ENCODE measurements at places on chromosomes 5 and 9. TPM values are rescaled to one million over a fixed set of nuclear protein-coding genes. Genes with fewer than 3 reads are reported as not detected.
A peak's percentile ranks its signal among the peaks of the same experiment; 100 is the strongest.

Gene FGD3
- polyA plus RNA-seq = 12.1 TPM

GRCh38 chr5:43547532-43547931, 9.3 kb downstream of the PAIP1 start:
- DNase-seq = no peak

GRCh38 chr9:14106699-14107098, 207.2 kb downstream of the NFIB start:
- no peak for DNase-seq

- DNase-seq = no peak
These were observed 137.5 kb upstream of the CDKN2B start for GRCh38 chr9:22146604-22147003.

GRCh38 chr5:66739951-66740350, 143.8 kb downstream of the MAST4 start:
- no peak for DNase-seq

Gene RMRP
- 300 TPM for polyA plus RNA-seq

Gene PRSS3
- polyA plus RNA-seq = 1,801 TPM

GRCh38 chr5:73838901-73839300, 212.9 kb downstream of the ARHGEF28 start:
- DNase-seq = no peak

GRCh38 chr9:69377981-69378380, 53.0 kb downstream of the ENTREP1 start:
- DNase-seq = no peak

DNA sequence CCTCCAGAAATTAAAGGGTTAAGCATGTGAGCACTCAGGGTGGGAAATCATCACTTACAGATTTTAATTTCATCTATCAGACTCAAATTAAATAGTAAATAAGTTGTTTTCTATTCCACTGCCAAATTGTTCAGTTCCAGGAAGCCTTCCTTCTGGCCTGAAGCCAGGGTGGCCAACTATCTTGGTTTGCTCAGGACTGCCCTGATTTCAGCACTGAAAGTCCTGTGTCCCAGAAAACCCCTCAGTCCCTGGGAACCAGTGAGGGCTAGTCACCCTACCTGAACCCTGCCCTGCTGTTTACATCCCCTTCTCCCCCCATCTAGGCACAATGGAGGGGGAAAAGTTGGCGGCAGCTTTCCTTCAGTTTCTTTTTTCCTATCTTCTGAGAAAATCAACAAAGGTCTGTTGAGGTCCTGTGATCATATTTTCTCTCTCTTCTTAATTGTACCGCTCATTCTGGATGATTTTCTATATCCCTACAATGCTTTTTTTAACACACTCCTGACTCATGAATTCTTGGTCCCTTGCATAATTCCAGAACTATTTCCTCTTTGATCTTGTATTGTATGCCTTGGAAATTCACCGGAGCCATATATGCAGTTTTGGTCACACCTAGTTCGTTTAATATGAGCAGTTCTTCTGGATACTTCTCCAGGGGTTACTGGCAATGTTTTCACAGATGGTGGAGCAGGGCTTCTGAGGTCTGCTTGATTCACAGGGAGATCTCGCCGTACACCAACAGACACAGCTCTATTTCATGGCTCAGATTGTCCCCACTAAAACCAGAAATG, 103.8 kb downstream of the MAP1B start:
- DNase-seq = peak; percentile 53

- no peak for DNase-seq
These were observed 4.8 kb downstream of the SUB1 start for GRCh38 chr5:32589942-32590869.

DNA sequence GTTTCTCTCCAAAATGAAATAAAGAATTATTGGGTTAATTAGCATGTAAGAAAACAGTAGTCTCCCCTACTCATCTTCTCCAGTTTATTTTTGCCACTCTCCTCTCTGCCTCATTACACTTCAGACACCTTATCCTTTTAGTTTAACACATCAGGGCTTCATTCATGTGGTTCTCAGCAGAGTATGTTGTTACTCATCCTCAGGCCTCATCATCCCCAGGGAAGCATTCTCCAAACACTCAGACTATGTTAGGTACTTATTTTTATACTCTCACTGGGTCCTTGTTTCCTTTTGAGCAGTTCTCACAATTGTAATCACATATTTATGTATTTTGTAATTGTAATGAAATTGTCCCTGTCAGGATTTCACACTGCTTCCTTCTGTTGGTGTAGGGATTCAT, 470.5 kb downstream of the PDE4D start:
- DNase-seq = no peak

Gene TERT
- not detected for polyA plus RNA-seq

Gene ELOVL7
- 3.4 TPM for polyA plus RNA-seq

Gene SELENOP
- 80.2 TPM for polyA plus RNA-seq

DNA sequence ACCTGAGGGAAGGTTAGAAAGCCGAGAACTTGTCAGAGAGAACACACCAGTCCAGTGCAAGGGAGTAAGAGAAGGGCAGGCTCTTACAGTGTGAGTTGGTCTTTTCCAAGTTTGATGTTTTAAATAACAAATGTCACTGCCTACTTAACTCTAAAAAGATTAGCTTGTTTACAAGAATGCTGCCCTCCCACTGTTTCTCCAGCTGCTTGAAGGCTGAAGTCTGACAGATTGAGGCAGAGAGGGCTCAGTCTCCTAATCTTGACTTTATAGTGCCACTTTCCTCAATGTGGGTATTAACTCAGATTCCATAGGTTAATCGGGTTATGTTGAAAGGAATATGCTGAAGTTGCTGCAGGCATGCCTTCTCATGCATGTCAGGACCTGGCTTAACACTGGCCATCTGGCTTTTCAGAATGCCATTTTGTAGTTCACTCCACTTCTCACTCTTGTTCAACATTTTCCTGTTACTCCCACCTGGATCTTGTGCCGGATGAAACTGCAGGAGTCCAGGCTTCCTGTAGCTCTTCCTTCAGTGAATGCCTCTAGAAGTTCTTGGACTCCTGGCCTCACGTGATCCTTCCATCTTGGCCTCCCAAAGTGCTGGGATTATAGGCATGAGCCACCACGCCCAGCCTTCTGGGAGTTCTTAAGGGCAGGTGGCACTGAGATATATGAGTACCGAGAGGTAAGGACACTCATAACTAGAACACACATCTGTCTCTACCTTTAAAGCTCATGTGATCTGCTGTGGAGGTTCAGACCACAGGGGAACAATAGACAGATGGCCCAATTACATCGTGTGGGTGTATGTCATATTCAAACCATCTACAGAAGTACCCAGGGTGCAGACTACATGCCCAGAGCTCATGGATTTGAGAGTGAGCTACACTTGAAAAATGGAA, 249.7 kb downstream of the ARHGAP26 start:
- no peak for DNase-seq

DNA sequence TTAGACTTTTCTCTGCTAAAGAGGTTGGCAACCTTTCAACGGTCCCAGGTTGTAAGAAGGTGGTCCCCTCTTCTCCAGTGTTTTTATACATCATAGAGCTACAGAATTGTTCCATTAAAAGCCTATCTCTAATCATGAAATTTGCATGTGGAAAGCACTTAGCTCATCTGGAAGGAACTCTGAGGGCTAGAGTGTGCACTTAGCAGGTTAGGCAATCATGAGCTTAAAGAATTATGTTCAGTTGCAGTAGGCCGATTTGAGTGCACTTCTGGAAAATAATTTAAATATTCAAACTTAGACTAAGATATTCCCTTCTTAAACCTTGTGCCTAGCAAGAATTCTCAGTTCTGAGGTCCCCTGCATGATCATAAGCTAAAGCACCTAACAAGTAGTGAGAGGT, 468.7 kb downstream of the SPATA31D1 start:
- DNase-seq = no peak

Gene PCBD2
- polyA plus RNA-seq = 6.0 TPM

DNA sequence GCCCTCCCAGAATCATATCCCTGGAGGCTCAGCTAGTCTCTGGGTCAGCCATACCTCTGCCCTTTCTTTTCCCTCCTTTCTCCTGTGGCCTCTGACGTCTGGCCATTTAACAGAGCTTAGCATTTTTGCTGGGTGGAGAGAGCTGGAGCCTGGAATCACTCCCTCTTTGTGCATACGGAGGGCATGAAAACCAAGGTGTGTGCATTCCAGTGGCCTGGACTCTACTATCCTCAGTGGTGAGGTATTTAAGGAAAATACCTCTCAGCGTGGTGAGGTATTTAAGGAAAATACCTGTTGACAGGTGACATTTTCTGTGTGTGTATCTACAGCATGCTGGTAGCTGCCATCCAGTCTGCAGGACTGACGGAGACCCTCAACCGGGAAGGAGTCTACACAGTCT, 27.5 kb downstream of the TGFBI start:
- no peak for DNase-seq

- peak; percentile 92 for DNase-seq
These were observed 12.0 kb downstream of the GPSM1 start for GRCh38 chr9:136339173-136339957.

Gene TNPO1
- 11.2 TPM for polyA plus RNA-seq

GRCh38 chr9:103999375-104000062, 94.6 kb upstream of the SMC2 start:
- no peak for DNase-seq

Gene SOHLH1
- not detected for polyA plus RNA-seq

- DNase-seq = peak; percentile 10
These were observed 79.1 kb upstream of the IER5L start for GRCh38 chr9:129256959-129257713.

DNA sequence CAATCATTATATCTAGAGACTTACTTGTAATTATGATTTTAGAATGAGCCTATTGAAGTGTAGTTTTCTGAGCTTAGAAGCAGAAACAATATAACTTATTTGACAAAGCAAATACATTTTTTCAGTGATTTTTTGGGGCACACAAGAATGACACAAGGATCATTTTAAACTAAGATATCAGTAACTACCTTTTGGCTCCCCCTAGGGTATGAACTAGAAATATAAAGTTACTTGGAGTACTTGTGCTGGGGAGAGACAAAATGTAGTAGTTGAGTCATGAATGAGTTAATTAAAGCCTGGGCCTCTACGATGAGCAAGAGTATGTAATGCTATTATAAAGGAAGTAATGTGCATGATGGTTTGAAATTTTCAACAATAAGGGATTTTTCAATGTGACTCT, 1244.1 kb upstream of the ACO1 start:
- DNase-seq = no peak

Gene ANGPTL2
- 2.3 TPM for polyA plus RNA-seq

DNA sequence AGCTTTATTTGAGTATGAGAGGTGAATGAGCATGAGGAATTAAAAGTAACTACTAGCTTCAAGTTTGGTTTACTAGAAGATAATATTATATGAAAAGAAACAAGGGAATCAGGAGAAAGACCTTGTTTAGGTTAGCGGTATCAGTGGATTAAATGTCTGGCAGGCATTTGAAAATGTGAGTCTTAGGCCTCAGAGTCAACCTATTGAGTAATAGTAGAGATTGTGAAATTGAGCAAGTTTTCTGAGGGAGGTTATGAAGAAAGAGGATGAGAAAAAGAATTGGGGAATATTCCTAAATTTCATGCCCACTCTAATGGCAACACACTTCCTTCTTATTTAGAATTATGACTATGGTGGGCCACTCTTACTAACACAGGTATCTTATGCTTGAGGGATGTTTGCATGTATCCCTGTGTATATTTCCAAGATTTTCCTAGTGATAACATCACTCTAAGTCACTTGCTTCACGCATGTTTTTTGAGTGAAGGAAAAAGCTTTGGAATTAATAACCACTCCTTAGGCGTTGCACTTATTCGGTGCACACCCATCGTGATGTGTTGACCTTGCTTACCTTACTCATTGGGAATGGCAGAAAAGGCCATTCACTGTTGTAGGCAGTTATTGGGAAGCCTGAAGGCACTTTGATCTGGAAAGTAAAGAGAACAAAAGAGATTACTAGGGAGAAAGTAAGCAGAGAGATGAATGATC, 8.2 kb upstream of the ELL2 start:
- DNase-seq = no peak

Gene WDR38
- not detected for polyA plus RNA-seq

GRCh38 chr5:176650354-176650884, 3.1 kb downstream of the TSPAN17 start:
- peak; percentile 35 for DNase-seq

Gene RLN2
- polyA plus RNA-seq = 0.63 TPM

GRCh38 chr5:149913436-149914419, 30.9 kb downstream of the PDE6A start:
- DNase-seq = no peak

Gene PCDHGC3
- polyA plus RNA-seq = 20.0 TPM

Gene CENPK
- 0.61 TPM for polyA plus RNA-seq

Gene PCDH1
- polyA plus RNA-seq = 10.1 TPM

GRCh38 chr9:95107976-95108375, 209.5 kb downstream of the FANCC start:
- DNase-seq = peak; percentile 24

- DNase-seq = no peak
These were observed 535 bp downstream of the UNC5A start for GRCh38 chr5:176810687-176811501.

- no peak for DNase-seq
These were observed 145.6 kb upstream of the POC5 start for GRCh38 chr5:75862872-75863271.

Gene BAAT
- 2.0 TPM for polyA plus RNA-seq

Data from pancreas (tissue), 10 donors.